Tracheal epithelial cell (primary cell): ENCODE measurements at places on chromosomes 2 and 18. TPM values are rescaled to one million over a fixed set of nuclear protein-coding genes. Genes with fewer than 3 reads are reported as not detected.

FSHR gene
- not detected in 2 replicates for total RNA-seq

ALPP gene
- not detected in 2 replicates for total RNA-seq

KCTD18 gene
- 20.7 and 37.5 TPM in 2 replicates for total RNA-seq

LIMS4 gene
- total RNA-seq, result not detected in 2 replicates

ITGB1BP1 gene
- total RNA-seq, result 19.2 and 22.2 TPM in 2 replicates

DNAJC5G gene
- total RNA-seq, result not detected in 2 replicates

LOXHD1 gene
- total RNA-seq, result not detected in 2 replicates

MROH2A gene
- not detected in 2 replicates for total RNA-seq
